Activated CD4-positive, alpha-beta T cell treated with anti-CD3 and anti-CD28 coated beads for 36 hours (primary cell): ENCODE measurements at places on chromosomes 11 and 22. TPM values are rescaled to one million over a fixed set of nuclear protein-coding genes. Genes with fewer than 3 reads are reported as not detected.

GRCh38 chr11:102447193-102447592 lies 5.4 kb downstream of the TMEM123 start:
- peak overlapping the region; percentile 90 for H3K27ac ChIP-seq
- peaks cover 81% of the 10 kb centered on the region for H3K4me1 ChIP-seq
- peaks cover 81% of the 10 kb centered on the region for H3K36me3 ChIP-seq
- DNase-seq: no peak
- H3K27me3 ChIP-seq: no peaks in the 10 kb centered on the region

DNA sequence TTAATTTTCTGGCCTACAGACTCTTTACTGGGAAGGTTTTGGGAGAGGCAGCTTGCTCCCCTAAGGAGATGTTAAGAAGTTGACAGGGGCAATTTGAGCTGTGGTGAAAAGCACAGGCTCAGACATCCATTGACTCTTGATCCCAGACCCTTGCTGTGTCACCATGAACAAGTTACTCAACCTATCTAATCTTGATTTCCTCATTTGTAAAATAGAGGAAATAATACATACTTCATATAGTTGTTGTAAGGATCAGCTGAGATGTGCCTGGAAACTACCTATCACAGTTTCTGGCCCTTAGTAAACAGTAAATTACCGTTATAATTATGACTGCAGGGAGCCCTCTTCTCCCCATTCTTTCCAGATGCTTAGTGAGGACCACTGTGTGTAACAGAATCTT lies 16.6 kb upstream of the SCGB1D4 start:
- DNase-seq: no peak
- peaks cover 10% of the 10 kb centered on the region for H3K4me1 ChIP-seq
- H3K36me3 ChIP-seq: no peaks in the 10 kb centered on the region
- H3K27me3 ChIP-seq: peaks cover 17% of the 10 kb centered on the region
- no peak overlapping the region for H3K27ac ChIP-seq

The OR4X2 gene
- total RNA-seq: not detected

GRCh38 chr11:17845431-17845881 lies 110.9 kb downstream of the KCNC1 start:
- DNase-seq: no peak
- H3K36me3 ChIP-seq: peaks cover 11% of the 10 kb centered on the region
- no peak overlapping the region for H3K4me3 ChIP-seq
- no peaks in the 10 kb centered on the region for H3K4me1 ChIP-seq

The SYT9 gene
- not detected for total RNA-seq

GRCh38 chr11:14022251-14022650 lies 59.7 kb downstream of the SPON1 start:
- DNase-seq: no peak
- H3K4me1 ChIP-seq: no peaks in the 10 kb centered on the region
- no peaks in the 10 kb centered on the region for H3K36me3 ChIP-seq
- H3K27me3 ChIP-seq: peaks cover 5% of the 10 kb centered on the region

- no peak for DNase-seq
- no peak overlapping the region for H3K27ac ChIP-seq
- H3K36me3 ChIP-seq: no peaks in the 10 kb centered on the region
- H3K27me3 ChIP-seq: no peaks in the 10 kb centered on the region
- H3K4me3 ChIP-seq: no peak overlapping the region
These were observed 26.5 kb downstream of the MYO7A start for GRCh38 chr11:77154381-77155081.

DNA sequence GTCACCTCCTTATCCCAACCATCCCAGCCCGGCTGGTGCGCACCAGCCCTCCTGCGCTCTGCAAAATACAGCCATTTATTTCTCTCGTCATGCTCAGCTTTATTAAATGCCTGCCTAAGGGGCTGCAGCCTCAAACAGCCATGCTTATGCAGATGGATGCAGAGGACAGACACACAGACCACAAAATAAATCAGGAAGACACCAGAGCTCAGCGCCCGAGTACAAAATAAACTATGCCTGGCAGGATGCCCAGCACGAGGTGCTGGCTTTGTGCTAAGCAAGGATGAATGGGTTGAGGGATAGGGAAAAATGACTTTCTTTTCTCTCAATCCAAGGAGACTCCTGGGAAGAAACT lies 70.5 kb downstream of the RPUSD4 start:
- H3K27me3 ChIP-seq: peaks cover 7% of the 10 kb centered on the region
- H3K4me1 ChIP-seq: no peaks in the 10 kb centered on the region
- no peak overlapping the region for H3K27ac ChIP-seq
- H3K36me3 ChIP-seq: no peaks in the 10 kb centered on the region

DNA sequence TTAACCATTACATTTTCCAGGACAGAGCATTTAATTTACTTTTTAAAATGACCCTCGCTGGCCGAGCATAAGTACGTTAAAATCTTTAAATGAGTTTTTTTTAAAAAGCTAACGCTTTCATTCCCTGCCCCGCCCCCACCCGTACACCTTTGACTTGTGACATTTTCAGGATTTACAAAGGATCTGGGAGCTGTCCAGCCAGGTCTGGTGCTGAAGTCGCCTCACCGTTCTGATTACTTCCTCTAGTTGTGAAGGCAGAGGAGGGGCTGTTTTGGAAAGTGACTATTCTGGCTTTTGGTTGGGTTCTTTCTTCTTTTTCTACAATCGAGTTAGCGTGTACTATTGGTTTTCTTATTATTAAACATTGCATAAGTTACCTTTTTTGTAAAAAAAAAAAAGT lies 2.9 kb downstream of the C11orf87 start:
- H3K27ac ChIP-seq: no peak overlapping the region
- DNase-seq: peak; percentile 46
- no peaks in the 10 kb centered on the region for H3K36me3 ChIP-seq
- no peak overlapping the region for H3K4me3 ChIP-seq
- H3K4me1 ChIP-seq: no peaks in the 10 kb centered on the region
- peaks cover 34% of the 10 kb centered on the region for H3K27me3 ChIP-seq

GRCh38 chr11:83773950-83774880 lies 488.0 kb upstream of the CCDC90B start:
- H3K4me1 ChIP-seq: no peaks in the 10 kb centered on the region
- DNase-seq: no peak
- H3K27me3 ChIP-seq: peaks cover 3% of the 10 kb centered on the region
- H3K4me3 ChIP-seq: no peak overlapping the region

GRCh38 chr22:39289533-39289932 lies 29.9 kb downstream of the RPL3 start:
- H3K36me3 ChIP-seq: no peaks in the 10 kb centered on the region
- H3K27me3 ChIP-seq: peaks cover 4% of the 10 kb centered on the region
- H3K4me1 ChIP-seq: peaks cover 3% of the 10 kb centered on the region
- no peak overlapping the region for H3K4me3 ChIP-seq
- DNase-seq: no peak

The BACE1-AS gene
- 4.9 TPM for total RNA-seq

DNA sequence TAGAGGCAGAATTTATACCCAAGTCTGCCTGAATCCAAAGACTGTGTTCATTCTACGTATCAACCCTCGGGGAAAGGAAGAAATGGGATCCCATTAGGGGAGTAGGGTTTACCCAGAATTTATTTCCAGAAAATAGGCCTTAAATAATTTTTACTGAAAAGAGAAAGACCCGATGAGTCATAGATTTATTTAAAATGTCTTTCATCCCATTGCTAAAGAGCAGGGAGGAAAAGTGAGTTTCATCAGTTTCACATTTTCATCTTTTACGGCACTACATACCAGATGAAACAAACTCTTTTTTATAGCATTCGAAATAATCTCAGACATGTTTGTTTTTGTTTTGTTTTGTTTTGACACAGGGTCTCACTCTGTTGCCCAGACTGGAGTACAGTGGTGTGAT lies 31.3 kb downstream of the SLC1A2 start:
- no peaks in the 10 kb centered on the region for H3K27me3 ChIP-seq
- H3K4me3 ChIP-seq: no peak overlapping the region
- no peak for DNase-seq
- peaks cover 32% of the 10 kb centered on the region for H3K4me1 ChIP-seq
- H3K36me3 ChIP-seq: no peaks in the 10 kb centered on the region

The DDX6 gene
- 175 TPM for total RNA-seq

DNA sequence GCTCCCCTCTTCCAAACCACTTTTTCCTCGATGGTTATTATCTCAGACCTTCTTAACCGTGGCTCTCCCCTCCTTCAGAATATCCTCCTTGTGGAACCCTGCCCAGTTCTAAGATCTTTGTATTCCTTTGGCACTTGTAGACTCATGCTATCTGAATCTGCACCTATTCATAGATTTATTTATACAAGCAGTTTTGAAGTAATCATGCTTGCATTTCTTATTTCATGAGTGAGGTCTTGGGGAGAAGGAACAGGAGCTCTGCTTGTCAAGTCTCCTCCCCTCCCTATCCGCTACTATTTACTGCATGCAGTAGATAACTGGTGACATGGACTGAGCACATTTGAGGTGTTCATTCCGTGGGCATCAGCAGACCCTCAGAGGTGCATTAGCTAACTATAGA lies 5.4 kb upstream of the MADD start:
- peak overlapping the region; percentile 55 for H3K27ac ChIP-seq
- DNase-seq: no peak
- H3K4me1 ChIP-seq: peaks cover 30% of the 10 kb centered on the region
- H3K27me3 ChIP-seq: no peaks in the 10 kb centered on the region

The OR8G5 gene
- total RNA-seq: not detected

DNA sequence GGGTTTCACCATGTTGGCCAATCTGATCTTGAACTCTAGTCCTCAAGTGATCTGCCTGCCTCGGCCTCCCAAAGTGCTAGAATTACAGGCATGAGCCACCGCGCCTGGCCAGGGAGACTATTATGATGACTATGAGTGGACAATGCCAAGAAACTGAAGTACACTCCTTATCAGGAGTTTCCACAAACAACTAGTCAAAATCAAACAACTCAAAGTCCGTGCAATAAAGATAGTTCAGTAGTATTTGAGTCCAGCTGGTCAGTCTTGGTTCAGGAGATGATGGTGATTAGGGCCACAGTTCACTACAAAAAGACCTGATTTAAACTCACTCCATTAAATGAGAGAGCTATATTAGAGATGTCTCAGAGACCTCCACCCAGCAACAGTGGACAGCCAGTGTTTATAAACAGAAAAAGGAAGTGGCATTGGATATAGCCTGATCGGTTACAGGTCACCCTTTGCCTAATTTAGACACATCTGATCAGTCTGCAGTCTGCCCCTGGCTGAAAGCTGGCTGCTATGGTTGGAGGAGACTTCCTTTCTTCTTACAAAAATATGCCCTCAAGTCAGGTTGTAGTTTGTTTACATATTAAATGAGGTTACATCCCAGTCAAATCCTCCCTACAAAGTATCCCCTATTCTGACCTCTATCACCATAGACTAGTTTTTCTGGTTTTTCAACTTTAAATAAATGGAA lies 17.0 kb downstream of the CD3E start:
- DNase-seq: no peak
- H3K27ac ChIP-seq: no peak overlapping the region
- H3K27me3 ChIP-seq: no peaks in the 10 kb centered on the region
- peaks cover 63% of the 10 kb centered on the region for H3K4me1 ChIP-seq
- peaks cover 32% of the 10 kb centered on the region for H3K36me3 ChIP-seq
- no peak overlapping the region for H3K4me3 ChIP-seq

GRCh38 chr11:47532597-47533213 lies 20.2 kb downstream of the CELF1 start:
- no peak overlapping the region for H3K27ac ChIP-seq
- peaks cover 51% of the 10 kb centered on the region for H3K4me1 ChIP-seq
- no peaks in the 10 kb centered on the region for H3K27me3 ChIP-seq

- H3K4me1 ChIP-seq: no peaks in the 10 kb centered on the region
- H3K4me3 ChIP-seq: no peak overlapping the region
- no peaks in the 10 kb centered on the region for H3K36me3 ChIP-seq
- DNase-seq: no peak
These were observed 148.0 kb downstream of the CTTN start for GRCh38 chr11:70546191-70546940.
